ENCODE measurements at places on chromosomes 6 and 20.

- DNase-seq, result no peak
Observed at GRCh38 chr6:150201772-150202329, 59.0 kb downstream of the PPP1R14C start.

DNA sequence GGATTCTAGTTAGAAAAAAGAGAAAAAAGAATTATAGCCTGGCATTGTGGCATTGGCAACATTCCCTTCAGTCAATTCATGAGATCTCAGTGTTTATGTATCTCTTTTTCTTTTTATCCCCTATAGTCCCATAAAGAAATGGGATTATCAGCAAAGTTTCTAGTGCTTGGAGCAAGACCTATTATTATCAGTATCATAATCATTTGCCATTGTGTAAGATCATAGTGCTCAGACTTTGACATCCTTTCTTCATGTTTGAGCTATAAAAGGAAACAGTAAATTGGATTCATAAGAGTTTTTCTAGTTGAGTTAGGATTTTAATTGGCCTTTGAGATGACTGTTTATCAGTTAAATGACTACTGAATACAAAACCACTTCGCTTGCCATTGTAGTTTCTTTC, 295.6 kb downstream of the GRIK2 start:
- no peak for DNase-seq

DNA sequence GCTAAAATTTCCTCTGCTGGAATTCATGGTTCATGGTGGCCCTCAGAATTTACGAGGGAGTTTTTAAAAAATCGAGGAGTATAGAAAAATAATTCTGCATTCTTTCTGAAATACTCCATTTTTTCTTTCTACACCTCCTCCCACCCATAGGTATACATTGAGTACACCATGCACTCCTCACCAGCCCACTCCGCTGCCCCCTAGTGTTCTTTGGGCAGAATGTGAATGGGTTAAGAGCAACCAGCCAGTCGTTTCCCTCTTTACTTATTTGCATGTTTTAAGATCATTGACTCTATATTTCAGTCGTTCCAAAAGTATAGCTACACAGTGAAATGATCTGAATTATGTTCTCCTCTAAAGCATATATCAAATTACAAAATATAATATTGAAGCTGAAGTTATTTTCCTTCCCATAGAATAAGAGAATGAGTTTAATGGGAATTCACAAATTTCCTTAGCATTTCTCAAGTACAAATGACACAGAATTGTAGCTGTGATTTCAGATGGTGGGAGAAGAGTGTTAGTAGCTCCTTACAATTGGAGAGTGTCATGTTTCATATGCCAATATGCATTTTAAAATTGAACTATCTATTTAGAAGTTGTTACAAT, 977.7 kb upstream of the SLC35B3 start:
- DNase-seq, result no peak

GRCh38 chr20:57548177-57549058, 12.5 kb upstream of the PCK1 start:
- no peak for DNase-seq

GRCh38 chr6:125220712-125221111, 67.1 kb downstream of the TPD52L1 start:
- DNase-seq, result no peak

GRCh38 chr6:1335367-1336037, 23.6 kb downstream of the FOXQ1 start:
- peak; percentile 83 for DNase-seq
